CD4-positive, alpha-beta T cell treated with Interleukin-12 subunit alpha and Interleukin-12 subunit beta, for 1 hour (primary cell): ENCODE measurements at places on chromosomes 5 and 9.

- DNase-seq: no peak
Observed at GRCh38 chr9:19975499-19975898, 186.7 kb upstream of the SLC24A2 start.

DNA sequence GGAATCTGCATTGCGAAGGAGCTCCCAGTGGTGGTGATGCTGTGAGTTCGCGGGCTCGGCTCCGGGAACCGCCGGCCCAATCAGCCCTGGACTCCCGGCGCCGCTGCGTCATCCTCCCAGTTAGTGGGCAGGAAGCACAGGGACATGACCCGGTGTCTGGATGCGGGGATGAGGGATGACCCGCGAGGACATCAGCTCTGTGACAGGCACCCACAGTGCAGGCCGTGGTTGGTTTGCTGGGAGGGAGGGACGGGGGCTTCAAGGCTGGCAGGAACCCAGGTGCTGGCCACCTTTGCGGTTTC lies 996 bp downstream of the NXNL2 start:
- DNase-seq: no peak

- DNase-seq: no peak
Observed at GRCh38 chr9:128343855-128344254, 3.5 kb downstream of the SLC27A4 start.

DNA sequence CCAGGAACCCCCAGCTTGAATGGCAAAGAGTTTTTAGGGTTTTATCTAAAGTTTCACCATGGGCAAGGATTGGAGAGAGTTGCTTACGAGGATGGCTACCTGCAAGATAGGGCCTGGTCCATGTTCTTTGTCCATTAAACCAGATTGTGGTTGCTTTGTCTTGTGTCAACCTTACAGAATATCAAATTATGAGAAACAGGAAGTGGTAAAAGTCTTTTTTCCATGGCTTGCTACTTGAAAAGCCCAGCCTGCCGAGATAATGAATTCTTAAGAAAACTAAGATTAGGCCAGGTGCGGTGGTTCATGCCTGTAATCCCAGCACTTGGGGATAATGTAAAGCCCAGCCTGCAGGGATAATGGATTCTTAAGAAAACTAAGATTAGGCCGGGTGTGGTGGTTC lies 24.4 kb downstream of the ZNF474 start:
- DNase-seq: no peak

- no peak for DNase-seq
Observed at GRCh38 chr5:95930141-95930930, 31.3 kb downstream of the ELL2 start.

DNA sequence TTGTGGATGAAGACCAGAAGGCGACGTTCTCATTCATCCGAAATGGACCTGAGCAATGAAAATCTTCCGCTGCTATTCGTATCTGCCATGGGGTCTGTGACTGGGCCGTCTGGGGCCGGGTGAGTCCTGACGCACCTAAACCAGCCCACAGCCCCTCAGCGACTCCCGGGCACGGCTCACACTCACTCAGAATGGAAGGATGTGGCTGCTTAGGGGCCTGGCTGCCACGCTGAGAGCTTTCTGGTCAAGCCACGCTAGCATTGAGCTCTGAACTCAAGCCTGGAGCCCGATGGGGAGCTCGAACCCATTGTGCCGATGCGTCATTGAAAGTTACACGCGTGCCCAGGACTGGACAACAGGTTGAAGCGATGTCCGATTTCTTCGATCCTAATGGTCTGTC lies 97.8 kb downstream of the MRPL36 start:
- no peak for DNase-seq

DNA sequence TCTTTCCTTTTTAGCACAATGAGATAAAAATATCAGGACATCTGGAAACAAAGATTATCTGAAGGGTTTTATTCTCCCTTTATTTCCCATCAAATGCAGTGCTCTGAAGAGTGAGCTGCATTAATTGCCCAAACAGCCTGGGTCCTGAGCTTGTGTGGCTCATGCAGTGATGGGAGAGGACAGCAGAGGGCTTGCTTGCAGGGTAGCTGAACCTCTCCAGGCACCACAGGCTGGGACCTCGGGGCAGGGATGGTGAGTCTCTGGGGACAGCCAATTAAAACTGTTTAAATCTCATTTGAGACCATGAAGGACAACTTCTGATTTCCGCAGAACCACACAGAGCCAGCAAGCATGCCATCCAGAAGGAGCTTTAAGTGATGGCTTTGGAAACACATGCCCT lies 71.2 kb downstream of the PLAC8L1 start:
- no peak for DNase-seq

GRCh38 chr9:34437006-34437925 lies 21.1 kb downstream of the FAM219A start:
- peak; percentile 73 for DNase-seq

DNA sequence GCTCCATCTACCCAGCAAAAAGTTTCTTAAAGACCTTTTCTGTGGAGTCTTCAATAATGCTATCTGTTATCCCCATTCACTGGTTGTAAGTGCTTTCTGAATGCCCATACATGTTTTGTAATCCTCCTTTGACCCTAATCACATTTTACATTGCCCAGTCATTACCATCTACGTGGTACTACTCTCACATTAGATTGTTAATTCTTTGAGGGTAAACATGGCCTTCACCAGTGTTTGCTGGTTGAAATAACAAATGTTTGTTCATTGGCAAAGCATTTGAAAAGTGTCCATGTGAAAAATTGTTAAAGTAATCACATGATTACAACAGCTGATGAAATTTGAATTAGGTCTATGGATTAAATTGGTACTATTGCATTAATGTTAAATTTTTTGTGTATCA lies 31.8 kb downstream of the MEGF10 start:
- DNase-seq: no peak

GRCh38 chr5:124909734-124910133 lies 163.3 kb upstream of the ZNF608 start:
- no peak for DNase-seq

GRCh38 chr5:96943799-96944198 lies 7.9 kb downstream of the LNPEP start:
- no peak for DNase-seq

DNA sequence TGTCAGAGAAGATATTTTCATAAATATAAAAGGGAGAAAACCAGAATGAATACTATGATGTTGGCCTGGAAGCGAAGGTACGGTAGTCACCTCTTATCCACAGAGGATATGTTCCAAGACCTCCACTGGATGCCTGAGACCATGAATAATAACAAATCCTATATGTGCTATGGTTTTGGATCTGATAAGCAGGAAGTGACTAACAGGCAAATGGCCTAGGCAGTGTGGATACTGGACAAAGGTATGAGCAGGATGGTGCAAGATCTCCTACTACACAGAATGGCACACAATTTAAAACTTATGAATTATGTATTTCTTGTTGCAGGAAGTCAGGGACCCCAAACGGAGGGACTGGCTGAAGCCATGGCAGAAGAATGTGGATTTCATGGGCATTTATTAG lies 48.2 kb downstream of the ADAMTS12 start:
- DNase-seq: no peak

DNA sequence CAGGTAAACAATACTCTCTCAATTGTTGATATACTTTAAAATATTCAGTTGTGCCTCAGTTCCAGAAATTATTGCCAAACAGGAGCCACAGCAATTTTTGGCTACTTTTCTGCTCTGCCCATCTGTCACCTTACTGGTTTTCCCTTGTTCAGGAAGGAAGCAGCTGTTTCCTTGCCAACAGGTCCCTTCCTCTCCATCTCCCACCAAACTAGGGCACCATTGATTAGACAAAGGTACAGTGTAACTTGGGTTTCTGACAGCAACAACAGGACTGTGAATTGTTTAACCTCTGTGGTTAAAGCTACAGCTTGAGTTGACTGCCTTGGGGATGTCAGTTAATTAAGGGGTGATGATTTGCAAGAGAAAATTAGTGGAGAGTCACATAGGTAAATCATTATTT lies 76.9 kb downstream of the PIP5K1B start:
- DNase-seq: no peak

GRCh38 chr5:178671602-178672144 lies 44.8 kb upstream of the CLK4 start:
- DNase-seq: no peak

DNA sequence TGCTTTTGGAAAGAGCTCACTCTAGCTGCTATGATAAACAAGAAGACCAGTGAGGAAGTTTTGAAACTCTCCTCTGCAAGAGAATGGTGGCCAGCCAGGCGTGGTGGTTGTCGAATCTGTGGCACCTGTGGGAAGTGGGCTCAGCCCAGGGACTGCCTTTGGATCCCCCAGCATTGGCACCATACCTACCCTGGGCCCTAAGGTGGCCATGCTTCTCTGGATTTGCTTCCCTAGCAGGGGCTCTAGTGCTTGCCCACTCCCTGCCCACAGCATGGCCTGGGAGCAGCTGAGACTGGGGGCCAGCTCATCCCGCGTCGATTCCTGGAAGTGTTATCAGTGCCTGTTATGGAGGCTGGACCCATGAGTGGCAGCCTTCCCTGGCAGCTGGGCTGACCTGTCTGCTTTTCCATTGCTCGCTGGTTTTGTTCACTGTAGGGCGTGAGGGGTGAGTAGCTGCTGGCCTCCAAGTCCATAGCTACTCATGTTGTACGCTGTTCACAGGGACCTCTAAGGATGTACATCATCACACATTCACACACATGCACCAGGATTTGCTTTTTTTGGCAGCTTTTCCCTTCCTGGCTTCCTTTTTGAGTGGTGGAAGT lies 2.3 kb downstream of the SLC22A4 start:
- DNase-seq: no peak

DNA sequence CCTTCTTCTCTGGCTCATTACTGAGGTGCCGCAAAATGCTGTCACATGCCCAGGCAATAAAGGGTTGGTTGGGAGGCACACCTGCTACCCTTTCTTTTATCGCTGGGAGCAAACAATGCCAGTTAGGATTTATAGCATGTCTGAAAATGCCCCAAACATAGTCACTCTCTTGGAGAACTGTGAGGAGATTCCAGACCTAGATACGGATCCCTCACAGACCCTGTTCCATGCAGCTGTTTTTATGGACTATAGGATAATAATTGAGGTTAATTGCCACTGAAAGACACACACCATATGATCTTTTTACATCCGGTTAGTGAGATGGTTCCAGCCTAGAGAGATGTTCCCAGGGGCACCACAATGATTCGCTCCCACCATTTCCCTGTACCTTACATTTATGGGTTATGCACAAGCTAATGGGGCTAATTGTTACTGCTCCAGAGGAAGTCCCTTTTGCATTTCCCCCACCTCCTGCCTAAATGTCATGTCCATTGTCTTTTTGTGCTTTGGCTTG lies 318.1 kb downstream of the PIK3R1 start:
- no peak for DNase-seq

DNA sequence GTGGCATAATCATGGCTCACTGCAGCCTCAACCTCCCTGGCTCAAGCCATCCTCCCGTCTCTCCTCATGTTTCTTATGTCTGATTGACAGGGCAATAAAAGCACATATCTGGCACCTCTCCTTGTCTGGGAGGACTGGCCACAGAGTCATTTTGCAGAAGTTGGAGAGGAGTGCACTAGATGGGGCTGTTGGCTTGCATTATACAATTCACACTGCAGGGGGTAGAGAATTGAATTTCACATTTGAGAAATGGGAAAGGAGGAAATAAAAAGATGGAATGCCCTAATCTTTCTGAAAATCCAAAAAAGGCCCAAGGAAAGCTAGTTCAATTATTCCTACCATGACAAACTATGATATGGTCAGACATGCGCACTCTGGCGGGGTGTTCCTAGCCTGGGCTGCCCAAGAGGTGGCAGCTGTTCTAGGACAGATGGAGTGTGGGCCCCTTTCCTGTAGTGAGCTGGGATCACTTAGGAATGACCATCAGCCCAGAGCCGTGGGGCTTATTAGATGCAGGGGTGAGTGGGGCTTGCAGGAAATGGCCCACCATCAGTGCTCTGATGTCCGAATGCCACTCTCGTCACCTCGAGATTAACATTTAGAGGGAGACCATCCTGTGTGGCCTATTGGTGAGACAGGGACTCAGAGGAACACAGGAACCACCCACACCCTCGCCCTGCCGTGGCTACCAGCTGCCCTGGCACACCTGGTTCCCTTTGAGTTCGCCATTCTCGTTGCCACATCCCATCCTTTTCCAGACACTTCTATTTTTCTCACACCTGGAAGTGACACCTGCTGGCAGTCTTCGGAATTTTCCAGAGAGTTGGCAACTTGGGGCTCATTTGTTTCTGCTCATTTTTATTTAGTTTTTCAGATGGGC lies 21.8 kb upstream of the ANKRD18A start:
- DNase-seq: no peak

DNA sequence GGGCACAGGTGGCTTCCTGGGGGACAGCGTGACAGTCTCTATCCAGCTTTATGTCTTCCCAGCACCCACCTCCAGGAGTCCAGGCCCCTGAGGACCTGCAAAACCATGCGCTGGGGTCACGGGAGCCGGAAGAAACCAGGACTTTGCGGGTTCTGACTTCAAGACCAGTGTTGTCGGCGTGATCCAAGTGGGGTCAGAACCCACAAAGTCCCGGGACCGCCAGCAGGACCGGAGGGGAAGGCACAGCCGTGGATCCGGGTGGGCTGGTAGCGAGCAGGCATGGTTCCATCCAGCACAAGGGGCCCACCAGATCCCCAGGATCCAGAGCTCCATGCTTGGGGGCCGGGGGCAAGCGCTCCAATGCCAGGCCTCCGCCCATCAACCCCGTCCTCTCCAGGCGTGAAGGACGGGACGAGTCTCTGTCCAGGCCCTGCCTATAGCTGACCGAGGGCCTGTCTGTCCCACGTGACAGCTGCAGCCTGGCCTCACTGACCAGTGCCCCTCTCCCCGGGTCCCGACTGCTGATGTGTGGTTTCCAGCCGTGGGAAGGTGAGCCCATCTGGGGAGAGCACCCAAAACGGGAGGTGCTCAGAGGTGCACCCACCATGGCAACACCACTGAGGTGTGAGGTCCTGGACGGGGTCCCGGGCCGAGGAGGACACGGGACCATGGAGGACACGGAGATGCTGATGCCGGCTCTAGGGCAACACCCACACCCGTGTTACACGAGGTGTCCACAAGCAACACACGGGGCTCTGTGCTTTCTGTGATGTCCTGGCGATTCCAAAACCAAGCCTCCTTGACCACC lies 48.9 kb downstream of the SLC12A7 start:
- DNase-seq: no peak

DNA sequence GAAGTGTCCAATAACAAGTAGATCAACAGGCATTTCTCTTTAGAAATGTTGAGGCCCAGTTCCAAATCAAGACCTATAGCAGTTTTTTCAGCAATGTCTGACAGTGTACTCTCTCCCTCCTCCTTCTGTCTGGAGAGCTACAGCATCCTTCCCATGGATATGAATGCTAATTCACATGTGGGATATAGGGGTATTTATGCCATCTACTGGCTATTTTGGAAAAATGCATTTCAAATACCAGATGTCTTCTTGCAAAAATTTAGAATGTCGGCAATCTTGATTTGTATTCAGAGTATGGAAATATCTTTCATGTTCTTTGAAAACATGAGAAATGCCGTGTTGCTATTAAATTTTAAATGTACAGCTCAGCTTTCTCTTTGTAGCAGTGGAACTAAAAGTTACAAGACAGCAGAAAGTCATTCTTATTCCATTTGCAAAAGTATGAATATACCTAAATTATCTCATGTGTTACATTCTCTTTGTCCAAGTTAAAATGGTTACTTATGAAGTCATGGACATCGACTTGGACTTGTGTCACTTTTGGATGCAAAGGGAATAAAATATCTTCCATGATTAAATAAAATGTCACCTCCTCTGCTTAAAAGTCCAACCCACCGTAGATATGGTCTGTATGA lies 647.8 kb downstream of the TAF11L14 start:
- DNase-seq: no peak

- no peak for DNase-seq
Observed at GRCh38 chr9:34551751-34552605, 29.2 kb upstream of the ENHO start.
